Activated CD4-positive, alpha-beta T cell treated with anti-CD3 and anti-CD28 coated beads for 24 hours (primary cell): ENCODE measurements at places on chromosomes 2 and 18.

DNA sequence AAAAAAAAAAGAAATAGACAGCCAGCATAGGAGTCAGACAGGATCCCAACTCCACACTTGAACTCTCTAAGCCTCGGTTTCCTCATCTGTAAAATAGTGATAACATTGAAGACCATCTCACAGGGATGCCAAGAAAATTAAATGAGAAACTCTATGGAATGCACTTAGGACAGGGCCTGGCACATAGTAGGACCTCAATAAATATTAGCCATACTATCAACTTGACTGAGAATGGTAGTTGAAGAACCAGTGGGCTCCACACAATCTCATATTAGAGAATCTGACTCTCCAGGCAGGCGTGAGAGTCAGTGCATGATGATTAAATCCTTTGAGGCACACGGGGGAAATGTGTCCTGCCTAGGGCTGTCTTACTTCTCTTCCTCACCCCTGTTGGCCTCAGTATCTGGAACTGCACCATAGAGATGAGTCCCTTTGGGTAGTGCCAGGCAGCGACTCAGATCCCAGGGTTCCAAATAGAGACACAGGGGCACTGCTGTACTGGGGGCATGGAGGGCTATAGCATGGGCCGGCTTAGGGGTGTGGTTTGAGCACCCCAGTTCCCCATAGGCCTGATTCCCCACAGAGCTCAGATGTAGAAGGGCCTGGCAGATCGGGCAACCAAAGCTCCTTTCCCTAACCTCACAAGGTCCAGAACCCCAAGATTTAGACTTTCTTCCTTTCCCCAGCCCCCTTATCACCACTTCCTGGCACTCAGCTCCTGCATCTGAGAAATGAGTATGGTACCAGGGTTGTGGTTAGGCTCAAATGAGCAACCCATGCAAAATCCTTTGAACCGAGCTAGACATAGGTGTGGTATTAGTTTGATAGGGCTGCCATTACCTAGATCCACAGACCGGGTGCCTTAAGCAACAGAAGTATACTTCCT lies 51.3 kb upstream of the CAB39 start:
- no peak for DNase-seq

DNA sequence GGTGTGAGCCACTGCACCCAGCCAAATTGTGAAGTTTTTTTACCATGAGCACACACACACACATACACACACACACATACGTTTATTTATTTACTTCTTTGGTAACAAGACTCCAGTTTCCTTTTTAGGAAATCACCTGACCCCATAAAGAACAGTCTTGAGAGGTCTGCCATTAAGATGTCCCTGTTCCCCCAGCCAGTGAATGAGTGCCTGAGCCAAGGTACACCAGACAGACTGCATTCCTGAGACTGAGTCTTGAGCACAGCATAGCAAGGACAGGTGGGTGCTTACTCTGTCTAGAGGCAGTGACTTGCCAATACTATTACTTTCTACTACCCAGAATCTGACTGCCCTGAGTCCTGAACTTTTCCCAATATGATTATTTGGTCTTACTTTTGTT lies 167.2 kb upstream of the SATB2 start:
- DNase-seq: no peak

GRCh38 chr18:33113416-33113815 lies 327.1 kb downstream of the CCDC178 start:
- DNase-seq: no peak

DNA sequence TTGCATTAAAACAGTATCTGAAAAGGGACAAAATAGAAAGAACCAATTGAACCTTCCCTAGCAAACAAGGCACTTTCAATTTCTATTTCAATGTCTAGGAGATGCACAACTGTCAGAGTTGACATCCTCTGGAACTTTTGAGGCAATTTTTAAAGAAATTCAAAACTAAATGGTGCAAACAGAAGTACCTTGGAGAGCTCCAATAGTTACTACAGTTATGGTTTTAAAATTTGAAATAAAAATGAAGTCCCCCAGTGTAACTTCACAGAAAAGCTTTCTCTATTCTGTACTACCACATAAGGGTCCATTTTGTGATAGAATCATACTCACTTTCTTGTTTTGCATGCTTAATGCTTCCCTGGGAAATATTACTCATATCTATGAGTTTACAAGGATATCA lies 162.1 kb downstream of the KCNH7 start:
- no peak for DNase-seq

GRCh38 chr18:22713511-22713910 lies 219.6 kb upstream of the RBBP8 start:
- no peak for DNase-seq

GRCh38 chr2:207417301-207417718 lies 112.5 kb upstream of the CREB1 start:
- DNase-seq: no peak

DNA sequence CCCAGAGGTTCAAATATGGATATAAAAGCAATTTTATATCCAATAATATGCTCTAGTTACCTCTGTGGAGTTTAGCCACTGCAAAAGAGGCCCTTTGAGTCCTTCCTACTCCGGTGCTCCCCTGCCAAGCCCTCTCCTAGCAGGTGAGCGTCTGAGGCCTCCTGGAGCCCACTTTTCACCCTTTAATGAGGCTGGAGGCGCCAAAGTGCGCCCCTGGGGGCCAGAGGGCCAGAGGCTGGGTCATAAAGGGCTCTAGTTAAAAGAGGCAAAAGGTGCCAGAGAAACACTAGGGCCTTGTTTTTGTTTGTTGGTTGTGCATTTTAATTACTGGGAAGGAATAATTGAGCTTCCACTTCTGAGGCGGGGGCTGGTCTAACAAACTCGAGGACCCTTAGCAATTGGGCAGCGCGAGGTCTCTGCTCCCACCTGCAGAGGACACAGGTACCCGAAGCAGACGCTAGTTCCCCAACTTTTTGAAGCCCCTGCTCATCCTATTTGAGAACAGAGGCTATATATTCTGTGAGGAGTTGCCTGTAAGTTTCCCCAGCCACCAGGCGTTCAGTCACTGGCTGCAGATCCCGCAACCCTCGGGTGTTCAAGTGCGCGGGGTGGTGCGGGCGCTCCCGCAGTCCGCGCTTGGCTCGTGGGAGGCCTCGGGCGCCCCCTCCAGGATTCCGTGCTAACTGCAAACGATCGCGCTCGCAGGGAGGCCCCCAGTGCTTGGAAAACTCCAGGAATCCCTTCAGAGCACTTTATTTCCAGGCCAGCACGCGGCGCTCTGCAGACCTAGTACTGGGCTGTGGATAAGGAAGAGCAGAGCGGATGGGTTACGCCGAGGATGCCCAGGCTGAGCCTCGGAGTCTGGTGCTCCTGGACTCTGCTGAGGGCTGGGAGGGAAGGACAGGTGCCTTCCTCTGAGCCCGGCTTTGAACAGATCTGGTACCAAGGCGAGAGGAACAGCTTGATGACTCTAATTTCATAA lies 14.1 kb downstream of the MSGN1 start:
- peak; percentile 1 for DNase-seq

DNA sequence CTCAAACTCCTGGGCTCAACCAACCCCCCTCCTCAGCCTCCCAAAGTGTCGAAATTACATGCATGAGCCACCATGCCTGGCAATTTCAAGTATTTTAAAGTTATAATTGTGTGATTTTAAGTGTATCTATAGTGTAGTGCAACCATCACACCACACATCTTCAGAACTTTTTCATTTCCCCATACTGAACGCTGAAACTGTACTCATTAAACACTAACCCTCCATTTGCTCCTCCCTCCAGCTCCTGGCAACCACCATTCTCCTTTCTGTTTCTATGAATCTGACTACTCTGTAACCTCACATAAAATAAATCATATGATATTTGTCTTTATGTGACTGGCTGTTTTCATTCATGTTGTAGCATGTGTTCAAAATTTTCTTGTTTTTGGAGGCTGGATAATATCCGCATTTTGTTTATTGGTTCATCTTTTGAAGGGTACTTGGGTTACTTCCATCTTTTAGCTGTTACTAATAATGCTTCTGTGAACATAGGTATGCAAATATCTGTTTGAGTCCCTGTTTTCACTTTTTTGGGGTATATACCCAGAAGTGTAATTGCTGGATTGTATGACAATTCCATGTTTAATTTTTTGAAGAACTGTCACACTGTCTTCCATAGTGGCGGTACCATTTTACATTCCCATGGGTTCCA lies 188.2 kb downstream of the PLCL1 start:
- no peak for DNase-seq

GRCh38 chr18:78999939-79000338 lies 20.3 kb downstream of the SALL3 start:
- no peak for DNase-seq

DNA sequence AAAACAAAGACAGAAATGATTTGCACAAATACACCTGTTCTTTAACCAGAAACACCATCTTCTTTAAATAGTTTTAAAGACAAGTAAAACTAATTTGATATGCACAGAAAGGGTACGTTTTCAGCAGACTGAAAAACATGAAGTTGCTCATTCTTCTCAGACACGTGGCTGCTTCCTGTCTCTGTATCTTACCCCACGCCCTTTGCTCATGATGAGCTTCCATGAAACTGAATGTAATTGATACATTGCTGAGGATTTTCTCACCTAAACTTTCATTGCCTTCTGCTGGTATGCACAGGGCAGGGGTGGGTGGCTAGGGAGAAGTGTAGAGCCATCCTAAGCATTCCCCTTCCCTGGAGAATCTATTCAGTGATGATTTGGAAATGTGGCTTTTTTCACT lies 644.3 kb downstream of the BCL11A start:
- no peak for DNase-seq

DNA sequence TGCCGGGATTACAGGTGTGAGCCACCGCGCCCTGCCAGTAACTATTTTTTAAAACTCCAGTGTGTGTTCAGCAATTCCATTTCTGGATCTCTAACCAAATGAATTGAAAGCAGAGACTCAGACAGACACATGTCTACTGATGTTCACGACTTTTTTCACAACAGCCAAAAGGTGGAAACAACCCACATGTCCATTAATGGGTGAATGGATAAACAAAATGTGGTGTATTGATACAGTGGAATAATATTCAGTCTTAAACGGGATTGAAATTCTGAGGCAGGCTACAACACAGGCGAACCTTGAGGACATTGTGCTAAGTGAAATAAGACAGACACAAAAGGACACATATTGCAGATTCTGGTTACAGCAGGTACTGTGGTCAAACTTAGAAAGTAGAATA lies 55.0 kb downstream of the DDX1 start:
- DNase-seq: no peak

- DNase-seq: no peak
Measured at GRCh38 chr2:723761-724160, 46.6 kb upstream of the TMEM18 start.

DNA sequence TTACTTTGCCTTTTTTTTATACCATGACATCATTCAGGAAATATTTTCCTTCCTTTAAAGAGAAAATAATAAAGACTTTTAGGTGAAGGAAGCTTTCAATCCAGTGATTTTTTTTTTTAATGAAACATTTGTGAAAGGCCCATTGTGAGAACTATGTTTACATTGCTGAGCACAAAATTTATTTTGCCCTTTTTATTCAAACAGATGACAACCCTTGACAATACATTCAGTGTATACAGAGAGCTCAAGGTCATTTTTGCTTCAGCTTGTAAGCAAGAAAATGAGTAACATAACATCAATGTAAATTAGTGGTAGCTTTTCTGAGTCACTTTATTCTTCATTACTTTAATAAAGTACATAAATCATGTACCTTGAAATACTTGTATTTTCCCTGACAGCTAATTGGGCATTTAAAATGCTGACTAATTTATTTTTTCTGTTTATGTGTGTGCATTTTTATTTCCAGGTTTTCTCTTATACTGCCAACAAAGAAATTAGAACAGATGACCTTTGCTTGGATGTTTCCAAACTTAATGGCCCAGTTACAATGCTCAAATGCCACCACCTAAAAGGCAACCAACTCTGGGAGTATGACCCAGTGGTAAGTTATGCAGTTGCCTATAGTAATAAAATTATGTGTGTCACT lies 121.6 kb downstream of the GALNT1 start:
- no peak for DNase-seq

DNA sequence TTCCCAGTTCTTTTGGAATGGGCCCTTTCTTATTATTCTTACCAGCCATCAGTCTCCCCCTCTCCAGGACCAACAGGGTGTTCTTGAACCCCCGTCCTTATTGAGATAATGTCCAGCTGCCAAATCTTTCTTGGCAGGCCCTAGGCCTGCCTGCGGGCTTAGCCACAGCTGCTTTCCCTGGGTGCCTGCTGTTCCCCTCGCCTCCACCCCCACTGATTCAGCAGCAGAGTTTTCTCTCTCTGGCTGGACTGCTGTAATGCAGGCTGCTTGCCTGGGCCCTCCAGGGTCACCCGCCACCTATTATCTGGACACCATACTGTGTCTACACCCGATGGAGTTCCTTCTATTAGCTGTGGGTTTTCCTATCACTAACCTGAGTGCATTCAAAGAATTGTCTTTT lies 395.4 kb upstream of the ATP5MC3 start:
- DNase-seq: no peak

- no peak for DNase-seq
Measured at GRCh38 chr2:650343-651310, 26.6 kb downstream of the TMEM18 start.

- no peak for DNase-seq
Measured at GRCh38 chr2:53941749-53942148, 29.0 kb downstream of the PSME4 start.

- no peak for DNase-seq
Measured at GRCh38 chr2:14967729-14968128, 335.2 kb downstream of the LRATD1 start.

DNA sequence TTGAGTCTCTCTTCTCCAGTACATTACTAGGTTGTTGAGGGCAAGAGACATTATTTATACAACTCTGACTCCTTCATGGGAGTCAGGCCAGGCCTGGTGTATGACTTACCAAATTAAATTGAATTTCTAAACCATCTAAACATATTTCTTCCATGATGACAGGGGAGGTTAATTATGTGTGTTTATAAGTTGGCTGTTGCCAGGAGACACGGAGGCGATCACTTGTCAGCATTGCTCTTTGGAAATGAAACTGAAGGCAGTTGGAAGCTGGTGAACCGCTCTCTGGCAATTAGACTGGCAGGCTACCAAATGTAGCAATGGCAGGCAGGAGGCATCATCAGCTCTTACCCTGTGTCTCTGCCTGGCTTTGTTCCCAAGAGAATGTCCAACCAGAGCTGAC lies 241.4 kb downstream of the KCNS3 start:
- no peak for DNase-seq

DNA sequence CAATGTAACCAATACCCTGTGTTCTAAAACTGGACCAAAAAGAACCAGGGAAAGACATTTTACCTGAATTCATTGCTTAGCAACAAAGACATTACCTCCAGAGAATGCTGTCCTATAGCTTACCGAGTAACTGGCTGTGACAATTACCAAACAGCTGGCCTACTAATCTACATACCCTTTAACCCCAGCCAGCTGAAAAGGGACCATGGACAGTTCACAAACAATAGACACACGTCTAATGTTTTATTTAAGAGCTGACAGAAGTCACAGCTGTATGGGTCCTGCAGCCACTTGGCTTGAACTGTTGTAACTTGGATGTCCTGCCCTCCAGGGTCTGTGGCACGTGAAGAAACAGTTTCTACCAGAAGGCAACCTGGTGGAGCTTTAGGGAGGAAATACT lies 130.1 kb upstream of the EFEMP1 start:
- DNase-seq: no peak
